Effector memory CD8-positive, alpha-beta T cell (primary cell): ENCODE measurements at places on chromosomes 6 and 20.

DNA sequence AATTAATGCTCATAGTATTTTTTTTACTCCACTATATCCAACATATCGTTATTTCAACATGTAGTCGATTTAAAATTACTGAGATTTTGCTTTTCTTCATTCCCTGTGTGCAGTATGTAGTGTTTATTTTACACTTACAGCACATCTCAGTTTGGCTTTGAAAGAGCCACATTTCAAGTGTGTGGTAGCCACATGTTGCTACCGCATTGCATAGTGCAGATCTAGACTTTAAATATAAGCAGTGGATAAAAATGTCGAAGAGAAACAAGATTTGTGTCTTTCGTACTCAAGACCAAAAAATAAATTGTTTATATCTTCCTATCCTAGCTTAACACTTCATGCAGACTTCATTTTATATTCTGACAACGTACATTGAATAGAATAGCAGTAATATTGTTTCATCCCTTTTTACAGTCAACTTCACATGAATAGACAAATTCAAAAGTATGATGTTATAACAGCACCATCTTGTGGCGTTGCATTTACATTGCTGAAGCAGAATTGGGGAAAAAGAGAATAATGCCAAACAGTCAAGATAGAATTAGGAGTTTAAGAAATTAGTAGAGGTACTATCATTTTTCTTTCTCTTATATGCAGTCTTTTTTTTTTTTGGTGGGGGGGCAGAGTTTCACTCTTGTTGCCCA is 29.9 kb downstream of the FBXO5 start:
- DNase-seq = no peak

DNA sequence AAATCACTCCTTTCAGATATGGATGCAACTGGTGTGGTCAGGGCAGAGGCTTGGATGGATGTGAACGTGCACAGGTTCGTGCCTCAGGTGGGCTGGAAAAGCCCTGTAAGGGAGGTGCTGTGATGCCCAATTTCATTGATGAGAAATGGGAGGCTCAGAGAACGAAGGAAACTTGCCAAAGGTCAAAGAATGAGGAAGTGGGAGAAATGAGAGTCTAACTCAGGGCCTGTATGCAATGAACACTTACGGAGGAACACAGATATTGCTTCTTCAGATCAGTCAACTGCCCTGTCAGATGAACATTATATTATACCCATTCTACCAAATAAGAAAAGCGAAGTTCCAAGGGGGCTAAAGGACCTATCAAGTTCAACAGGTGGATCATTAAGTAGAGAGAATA is 134.7 kb downstream of the RCAN2 start:
- no peak for DNase-seq

DNA sequence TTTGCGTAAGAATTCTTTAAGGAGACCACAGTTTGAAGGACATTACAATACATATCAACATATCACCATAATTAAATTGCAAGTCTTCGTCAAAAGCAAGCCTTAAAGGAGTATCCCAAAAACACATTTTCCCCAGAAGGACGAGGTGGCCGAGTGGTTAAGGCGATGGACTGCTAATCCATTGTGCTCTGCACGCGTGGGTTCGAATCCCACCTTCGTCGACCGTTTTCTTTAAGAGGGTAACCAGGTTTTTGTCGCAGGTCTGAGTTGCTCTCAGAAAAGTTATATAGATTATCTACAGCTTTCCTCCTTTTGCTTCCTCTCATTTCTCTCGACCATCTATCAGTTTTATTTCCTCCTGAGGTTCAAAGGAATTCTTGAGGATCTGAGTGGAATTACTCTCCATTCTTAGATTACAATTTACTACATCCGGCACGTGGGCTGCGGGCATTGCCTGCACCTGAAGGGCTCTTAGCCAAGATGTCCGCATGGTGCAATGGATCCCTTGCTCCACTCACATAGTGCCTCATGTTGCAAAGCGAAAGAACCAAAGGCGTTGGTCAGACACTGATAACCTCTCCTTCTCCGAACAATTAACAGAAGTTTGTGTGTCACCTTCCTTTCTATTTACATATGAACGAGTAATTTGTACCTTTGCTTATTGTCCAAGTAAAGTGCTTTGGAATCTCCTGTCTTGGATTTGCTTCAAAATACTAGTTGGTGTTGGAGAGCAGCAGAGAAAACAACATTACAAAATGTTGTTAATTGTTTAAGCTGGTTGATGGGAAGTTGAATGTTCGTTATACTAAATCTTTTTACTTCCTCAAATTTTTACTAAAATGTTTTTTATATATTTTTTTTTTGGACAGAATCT is 14.0 kb downstream of the POM121L2 start:
- no peak for DNase-seq

DNA sequence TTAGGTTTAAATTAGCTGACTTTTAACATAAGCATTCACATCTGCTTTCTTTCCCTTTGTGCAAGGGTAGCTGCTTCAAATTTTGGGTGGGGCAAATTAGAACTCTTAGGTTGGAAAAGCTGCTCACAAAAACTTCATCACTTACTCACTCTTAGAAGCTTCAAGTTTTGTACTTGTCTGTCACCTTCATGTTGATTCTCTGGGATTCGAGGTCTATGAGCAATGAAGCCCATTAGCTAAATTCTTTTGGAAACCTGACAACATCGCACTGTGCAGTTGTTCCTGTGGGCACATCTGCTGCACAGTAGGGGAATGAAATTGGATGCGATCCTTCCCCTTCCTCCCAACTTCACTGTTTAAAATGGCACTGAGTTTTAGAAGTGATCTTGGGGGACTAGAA is 156.1 kb downstream of the UBE3D start:
- no peak for DNase-seq
